ENCODE measurements at places on chromosomes 1 and 21.

GRCh38 chr1:173388352-173388751 is 88.8 kb upstream of the PRDX6 start:
- DNase-seq = no peak

GRCh38 chr1:200342511-200343311 is 67.1 kb downstream of the ZNF281 start:
- DNase-seq = peak; percentile 90

DNA sequence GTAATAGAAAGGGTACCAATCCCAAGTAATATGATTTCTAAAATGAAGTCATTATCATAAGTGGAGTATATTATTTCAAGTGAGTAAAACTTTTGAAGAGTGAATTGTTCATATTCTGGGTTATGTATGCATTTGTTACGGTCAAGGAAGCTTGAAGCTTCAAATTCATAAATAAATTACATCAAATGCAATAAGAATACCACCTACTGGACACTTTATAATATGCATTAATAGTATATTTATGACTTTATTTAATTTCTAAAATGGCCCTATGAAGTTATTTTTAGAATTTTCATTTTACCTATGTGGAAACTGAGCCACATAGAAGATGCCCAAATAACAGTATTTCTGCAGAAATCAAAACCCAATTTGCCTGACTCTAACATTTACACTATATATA is 260.6 kb downstream of the SMYD3 start:
- DNase-seq = no peak

GRCh38 chr1:69569576-69570328 is 2.0 kb downstream of the LRRC7 start:
- peak; percentile 38 for DNase-seq

- DNase-seq = peak; percentile 84
Measured at GRCh38 chr21:31870472-31871193, 2.2 kb upstream of the HUNK start.

- peak; percentile 16 for DNase-seq
Measured at GRCh38 chr1:93749894-93750301, 68.3 kb upstream of the BCAR3 start.

GRCh38 chr1:58251430-58252073 is 295.0 kb downstream of the OMA1 start:
- DNase-seq = peak; percentile 60

GRCh38 chr1:118254491-118255425 is 69.7 kb upstream of the SPAG17 start:
- DNase-seq = no peak

GRCh38 chr1:56915960-56916359 is 49.9 kb downstream of the C8B start:
- DNase-seq = peak; percentile 90

GRCh38 chr1:155124503-155125463 is 2.9 kb upstream of the EFNA1 start:
- DNase-seq = no peak

- no peak for DNase-seq
Measured at GRCh38 chr1:118155106-118155505, 29.9 kb downstream of the SPAG17 start.

- no peak for DNase-seq
Measured at GRCh38 chr1:95321531-95321930, 87.5 kb downstream of the RWDD3 start.

GRCh38 chr1:87246436-87246835 is 82.2 kb upstream of the LMO4 start:
- no peak for DNase-seq

GRCh38 chr1:193545171-193545570 is 358.8 kb upstream of the B3GALT2 start:
- no peak for DNase-seq
